Stimulated activated CD4-positive, alpha-beta T cell treated with anti-CD3 and anti-CD28 coated beads, Interleukin-12 subunit alpha, Interleukin-12 subunit beta, amount 100 ng/mL, for 24 hours (primary cell): ENCODE measurements at places on chromosomes 12 and 14.

- no peak for DNase-seq
Observed at GRCh38 chr12:124599074-124599999, 31.9 kb upstream of the NCOR2 start.

DNA sequence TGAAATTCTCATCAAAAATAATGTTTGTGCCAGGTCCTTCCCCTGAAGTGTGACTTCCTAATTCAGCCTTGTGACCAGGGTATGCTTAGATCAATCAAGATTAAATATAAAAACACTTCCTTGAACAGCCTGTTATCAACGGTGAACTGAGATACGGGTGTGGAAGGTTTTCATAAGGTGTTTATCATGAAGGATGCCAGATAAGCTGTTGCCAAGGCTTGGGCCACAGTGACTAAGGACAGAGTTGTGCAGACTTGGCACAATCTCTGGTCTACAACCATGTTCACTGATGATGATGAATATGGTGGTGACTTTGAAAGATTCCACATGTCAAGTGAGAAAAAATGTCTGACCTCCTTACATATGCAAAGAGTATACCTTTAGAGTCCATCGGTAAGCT lies 51.3 kb upstream of the LIN7A start:
- no peak for DNase-seq

DNA sequence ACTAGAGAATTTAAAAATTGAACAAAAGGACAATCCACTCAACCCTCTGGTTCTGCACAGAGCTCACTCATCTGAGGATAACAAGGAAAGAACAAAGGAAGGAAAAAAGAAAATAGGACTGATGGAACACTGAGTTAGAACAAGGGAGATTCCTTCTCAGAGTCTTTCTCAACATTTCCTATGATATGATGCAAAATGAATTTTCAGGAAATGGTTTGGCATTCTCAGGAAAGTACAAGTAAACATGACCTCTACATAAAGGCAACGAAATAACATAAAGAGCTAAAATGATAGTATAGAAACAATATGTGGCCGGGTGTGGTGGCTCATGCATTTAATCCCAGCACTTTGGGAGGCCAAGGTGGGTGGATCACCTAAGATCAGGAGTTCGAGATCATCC lies 135.8 kb downstream of the ITPR2 start:
- DNase-seq: no peak

DNA sequence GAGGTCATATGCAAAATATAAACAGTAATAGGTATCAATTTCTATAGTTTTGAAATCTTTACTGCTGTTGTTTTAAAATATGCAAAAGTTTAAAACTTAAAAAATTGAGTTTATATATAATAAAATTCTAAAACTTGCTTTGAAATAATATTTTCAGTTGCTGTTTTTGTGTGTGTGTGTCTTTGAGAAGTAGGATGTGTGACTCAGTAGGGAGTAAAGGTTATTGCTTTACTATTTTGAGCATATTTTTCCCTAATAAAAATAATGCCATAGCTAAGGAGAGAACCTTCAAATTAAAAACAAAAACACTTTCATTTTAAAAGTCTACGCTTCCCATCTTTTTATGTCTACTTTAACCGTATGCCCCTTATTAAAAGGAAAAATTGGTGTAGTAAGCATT lies 238.1 kb downstream of the FBXL14 start:
- no peak for DNase-seq

DNA sequence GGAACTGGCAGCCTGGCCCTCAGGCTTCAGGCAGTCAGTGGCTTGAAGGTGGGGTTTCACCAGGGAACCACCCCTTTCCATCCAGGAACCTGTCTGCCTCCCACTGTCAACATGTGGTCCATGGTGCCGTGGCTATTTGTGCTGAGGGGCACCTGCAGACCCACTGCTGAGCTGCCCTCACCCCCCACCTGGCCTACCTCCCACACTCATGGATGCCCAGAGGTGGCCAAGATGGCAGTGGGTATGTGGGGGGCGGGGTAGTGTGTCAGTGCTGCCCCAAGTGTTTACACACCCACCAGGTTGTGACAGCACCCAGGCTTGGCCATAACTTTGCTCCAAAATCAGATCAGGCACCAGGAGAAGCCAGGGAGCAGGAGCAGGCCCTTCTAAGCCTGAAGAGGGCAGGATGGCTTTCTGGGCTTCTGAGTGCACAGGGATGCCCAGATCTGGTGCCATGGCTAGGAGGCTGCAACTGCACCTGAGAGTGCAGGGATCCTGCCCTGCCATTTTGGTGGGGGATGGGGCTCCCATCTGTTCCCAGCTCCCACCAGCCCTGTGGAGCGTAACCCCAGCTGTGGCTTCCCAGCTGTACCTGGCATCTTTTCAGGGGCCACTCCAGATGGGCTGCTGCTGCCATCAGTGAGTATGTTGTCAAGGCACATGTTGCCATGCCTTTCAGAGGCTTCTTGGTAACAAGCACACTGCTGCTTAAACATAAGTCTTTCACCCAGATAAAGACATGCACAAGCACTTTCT lies 263.9 kb downstream of the LRIG3 start:
- DNase-seq: no peak

GRCh38 chr14:83825843-83826242 lies 1704.1 kb upstream of the FLRT2 start:
- DNase-seq: no peak

GRCh38 chr14:35855876-35856481 lies 29.8 kb downstream of the BRMS1L start:
- DNase-seq: no peak

DNA sequence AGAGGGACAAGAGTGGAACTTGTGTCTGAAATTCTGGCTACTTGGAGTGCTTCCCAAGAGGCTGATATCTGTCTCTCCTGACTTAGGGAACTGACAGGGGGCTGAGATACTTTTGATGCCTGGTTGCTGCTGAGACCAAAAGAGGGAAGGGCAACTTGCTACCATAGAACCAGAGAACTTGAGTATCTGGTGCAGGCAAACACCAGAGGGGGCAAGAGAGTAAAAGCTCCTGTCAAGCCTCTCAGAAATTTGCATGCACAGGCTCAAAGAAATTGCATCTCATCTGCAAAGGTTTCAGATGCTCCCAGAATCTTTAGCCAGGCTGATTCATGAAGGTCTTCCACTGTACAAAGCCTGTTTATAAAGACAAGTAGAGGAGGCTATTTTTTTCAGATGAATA lies 391.3 kb upstream of the FOXG1 start:
- no peak for DNase-seq

DNA sequence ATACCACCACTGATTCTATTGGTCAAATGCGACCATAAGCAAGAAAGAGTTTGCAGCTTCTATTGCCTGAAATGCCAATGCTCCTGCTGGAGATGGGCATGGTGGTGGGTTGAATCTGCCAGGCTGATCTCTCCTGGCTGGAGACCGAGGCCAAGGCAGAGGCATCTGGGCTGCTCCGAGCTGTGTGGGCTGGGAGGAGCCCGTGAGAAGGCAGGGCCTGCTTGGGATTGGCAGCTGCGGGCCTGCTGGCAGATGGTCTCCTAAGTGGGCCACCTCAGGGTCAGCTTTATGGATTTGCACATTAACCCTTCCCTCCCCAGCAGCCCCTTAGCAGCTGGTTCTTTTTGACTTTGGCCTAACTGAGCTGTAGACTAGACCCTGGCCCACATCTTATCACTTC lies 25.4 kb downstream of the SRRM4 start:
- DNase-seq: no peak

- no peak for DNase-seq
Observed at GRCh38 chr14:102908766-102909455, 13.6 kb upstream of the AMN start.

DNA sequence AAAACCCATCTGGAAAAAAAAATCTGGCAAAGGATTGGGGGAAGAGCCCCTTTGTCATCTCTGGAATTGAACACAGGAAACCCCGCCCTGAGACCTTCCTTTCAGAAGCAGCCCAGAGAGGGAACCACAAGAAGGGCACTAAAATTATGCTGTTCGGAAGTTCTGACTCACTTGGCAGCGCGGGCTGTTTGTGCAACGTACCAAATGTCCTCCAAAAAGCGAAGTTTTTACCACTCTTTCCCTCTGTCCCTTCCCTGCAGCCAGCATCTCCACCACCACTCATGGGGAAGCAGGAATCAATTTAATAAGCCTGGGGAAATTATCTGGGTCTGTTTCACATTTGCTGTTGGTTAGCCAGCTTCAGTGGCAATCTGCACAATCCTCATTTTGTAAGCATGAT lies 3.2 kb upstream of the SYNE3 start:
- peak; percentile 64 for DNase-seq

- DNase-seq: no peak
Observed at GRCh38 chr12:132572106-132572505, 38.3 kb downstream of the LRCOL1 start.

DNA sequence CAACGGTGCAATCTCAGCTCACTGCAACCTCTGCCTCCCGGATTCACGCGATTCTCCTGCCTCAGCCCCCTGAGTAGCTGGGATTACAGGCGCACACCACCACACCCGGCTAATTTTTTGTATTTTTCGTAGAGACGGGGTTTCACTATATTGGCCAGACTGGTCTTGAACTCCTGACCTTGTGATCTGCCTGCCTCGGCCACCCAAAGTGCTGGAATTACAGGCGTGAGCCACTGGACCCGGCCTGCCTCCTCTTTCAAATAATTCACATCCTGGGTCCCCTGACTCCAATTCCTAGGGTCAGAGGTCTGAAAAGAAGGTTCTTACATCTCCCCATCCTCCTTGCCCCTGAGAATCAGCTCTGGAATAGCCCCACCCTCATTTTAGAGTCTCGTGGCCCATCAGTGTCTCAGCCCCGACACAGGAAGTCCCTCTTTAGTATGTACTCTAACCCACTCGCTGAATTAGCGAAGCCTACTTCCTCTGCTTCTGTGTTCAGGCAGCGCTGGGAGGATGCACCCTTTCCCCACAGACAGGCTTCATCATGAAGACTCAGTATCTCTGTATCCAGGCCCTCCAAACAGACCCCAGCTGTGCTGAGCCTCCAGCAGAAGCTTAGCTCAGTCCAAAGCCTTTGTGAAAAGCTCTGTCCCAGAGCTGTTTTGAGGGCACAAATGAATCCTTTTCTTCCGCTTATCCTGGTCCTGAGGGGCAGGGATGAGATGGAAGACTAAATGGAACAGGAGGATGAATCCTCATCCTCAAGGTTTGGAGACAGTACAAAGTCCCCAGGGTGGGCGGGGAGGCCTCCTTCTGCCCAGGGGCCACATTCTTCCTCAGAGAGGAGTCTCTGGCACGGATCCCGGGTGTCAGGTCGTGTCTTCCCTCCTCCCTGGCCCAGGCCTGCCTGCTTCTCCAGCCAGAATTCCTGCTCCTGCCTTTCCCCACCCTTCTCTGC lies 3.5 kb downstream of the LPAR5 start:
- no peak for DNase-seq

GRCh38 chr12:38898001-38898684 lies 7.2 kb downstream of the CPNE8 start:
- no peak for DNase-seq

DNA sequence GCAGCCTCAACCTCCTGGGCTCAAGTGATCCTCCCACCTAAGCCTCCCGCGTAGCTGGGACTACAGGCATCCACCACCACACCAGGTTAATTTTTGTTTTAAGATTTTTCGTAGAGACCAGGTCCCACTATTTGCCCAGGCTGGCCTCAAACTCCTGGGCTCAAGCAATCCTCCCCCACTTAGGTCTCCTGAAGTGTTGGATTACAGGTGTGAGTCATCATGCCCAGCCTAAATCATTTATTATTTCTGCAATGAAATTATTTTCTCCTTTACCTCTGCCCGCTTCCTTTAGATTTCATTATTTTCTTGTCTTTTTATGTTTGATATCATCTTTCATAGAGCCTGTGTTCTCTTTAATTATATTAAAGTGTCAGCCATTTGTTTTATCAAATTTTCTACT lies 165.2 kb upstream of the OTX2 start:
- no peak for DNase-seq

- no peak for DNase-seq
Observed at GRCh38 chr12:132642846-132643835, 24.6 kb downstream of the P2RX2 start.

DNA sequence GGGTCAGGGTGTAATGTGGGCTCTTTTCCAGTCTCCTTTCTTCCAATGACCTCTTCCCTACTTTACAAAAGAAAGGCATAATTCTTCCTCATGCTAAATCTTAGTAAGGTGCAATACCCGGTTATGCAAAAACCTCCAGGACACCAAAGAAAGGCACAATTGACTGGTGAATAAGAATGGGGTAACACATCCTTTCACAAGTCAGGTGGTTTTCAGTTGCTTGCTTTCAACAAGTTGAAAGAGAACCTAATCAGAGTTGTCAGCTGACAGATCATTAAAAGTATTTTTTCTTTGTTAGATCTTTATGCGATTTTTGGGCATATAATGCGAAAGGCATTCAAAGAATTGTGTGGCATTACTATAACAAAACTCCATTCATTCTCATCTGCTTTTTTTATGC lies 1.3 kb upstream of the AEBP2 start:
- DNase-seq: no peak

DNA sequence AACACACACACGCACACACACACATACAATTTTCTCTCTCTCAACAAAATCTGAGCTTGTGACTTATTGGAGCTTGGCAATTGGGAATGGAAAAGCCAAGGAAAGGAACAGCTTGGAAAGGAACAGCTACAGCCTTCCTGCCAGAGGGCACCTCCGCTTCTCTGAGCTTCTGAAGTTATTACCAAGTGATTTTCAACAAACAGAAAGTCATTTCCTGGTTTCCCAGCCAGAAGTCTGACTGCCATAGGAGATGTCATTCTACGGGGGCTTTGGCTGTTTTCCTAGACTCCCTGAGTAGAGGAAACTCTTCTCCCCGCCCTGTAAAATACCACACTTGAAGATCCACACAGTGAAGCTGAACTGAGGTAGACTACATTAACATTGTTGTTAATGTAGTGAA lies 198.3 kb downstream of the CFAP54 start:
- DNase-seq: no peak

GRCh38 chr12:110244829-110245228 lies 36.2 kb upstream of the ATP2A2 start:
- no peak for DNase-seq
